Osteoblast (primary cell): ENCODE measurements at places on chromosomes 16 and 17. TPM values are rescaled to one million over a fixed set of nuclear protein-coding genes. Genes with fewer than 3 reads are reported as not detected.

The NPTX1 gene
- total RNA-seq, result under 0.01 and 0.29 TPM in 2 replicates

The ASB16 gene
- not detected in 2 replicates for total RNA-seq

DNA sequence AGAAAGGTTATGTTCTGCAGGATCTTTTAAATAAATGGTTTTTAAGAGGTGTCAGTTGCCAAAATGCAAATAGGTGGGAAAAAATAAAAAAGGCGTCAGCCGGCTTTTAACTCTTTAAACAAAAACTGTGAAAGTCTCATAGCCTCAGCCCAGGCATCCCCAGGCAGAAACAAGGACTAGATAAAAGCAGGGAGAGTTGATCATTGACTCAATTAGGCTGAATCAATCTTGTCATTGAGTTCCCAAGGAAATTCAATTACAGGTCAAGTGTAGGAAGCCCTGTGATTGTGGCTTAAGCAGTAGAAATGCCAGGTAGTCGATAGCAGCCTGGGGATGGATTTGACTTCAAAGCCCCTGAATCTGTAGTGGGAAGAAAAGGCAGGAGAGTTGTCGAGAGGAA is 30.8 kb upstream of the GUCY2D start:
- no peak overlapping the region for H3K4me3 ChIP-seq
- H3K4me1 ChIP-seq, result no peaks in the 10 kb centered on the region
- no peak for DNase-seq
- H3K36me3 ChIP-seq, result no peaks in the 10 kb centered on the region
- H3K27me3 ChIP-seq, result peaks cover 4% of the 10 kb centered on the region

- H3K36me3 ChIP-seq, result peaks cover 8% of the 10 kb centered on the region
- peak overlapping the region; percentile 87 for H3K27ac ChIP-seq
These were observed 13.1 kb upstream of the BCAR1 start for GRCh38 chr16:75264457-75264998.

The HOXB1 gene
- total RNA-seq, result not detected in 2 replicates

- peaks cover 25% of the 10 kb centered on the region for H3K4me1 ChIP-seq
- no peaks in the 10 kb centered on the region for H3K36me3 ChIP-seq
- peak overlapping the region; percentile 67 for H3K27ac ChIP-seq
- H3K27me3 ChIP-seq, result peaks cover 3% of the 10 kb centered on the region
- H3K4me3 ChIP-seq, result peak overlapping the region; percentile 84
- DNase-seq, result peak; percentile 90
These were observed 516 bp downstream of the SLC16A6 start for GRCh38 chr17:68290268-68290954.

The SCN4A gene
- total RNA-seq, result under 0.01 TPM in 1 of 2 replicates, not detected in the other

DNA sequence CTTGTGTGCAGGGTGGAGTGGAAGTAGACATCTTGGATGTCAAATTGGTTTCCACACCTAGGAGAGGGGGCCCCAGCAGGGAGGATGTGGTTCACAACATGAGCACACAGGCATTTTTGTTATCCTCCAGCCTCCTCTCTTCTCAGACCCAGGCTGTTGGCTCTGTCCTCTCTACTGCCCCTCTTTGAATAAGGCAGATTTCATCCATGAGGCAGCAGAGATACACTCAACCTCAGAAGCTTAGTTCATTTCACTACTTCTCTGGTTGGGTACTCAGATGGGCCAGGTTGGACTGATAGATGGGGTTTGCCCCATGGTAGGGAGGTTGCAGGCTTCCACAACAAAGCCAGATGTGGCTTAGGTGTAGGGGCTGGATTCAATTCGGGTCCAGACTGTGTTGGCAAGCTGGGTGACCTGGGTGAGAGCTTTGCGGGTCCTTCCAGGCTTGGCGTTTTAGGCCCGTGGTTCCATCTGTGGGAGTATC is 22.2 kb upstream of the NFATC3 start:
- H3K27ac ChIP-seq, result peak overlapping the region; percentile 39
- DNase-seq, result no peak
- H3K36me3 ChIP-seq, result peaks cover 18% of the 10 kb centered on the region
- H3K27me3 ChIP-seq, result no peaks in the 10 kb centered on the region
- no peak overlapping the region for H3K4me3 ChIP-seq

DNA sequence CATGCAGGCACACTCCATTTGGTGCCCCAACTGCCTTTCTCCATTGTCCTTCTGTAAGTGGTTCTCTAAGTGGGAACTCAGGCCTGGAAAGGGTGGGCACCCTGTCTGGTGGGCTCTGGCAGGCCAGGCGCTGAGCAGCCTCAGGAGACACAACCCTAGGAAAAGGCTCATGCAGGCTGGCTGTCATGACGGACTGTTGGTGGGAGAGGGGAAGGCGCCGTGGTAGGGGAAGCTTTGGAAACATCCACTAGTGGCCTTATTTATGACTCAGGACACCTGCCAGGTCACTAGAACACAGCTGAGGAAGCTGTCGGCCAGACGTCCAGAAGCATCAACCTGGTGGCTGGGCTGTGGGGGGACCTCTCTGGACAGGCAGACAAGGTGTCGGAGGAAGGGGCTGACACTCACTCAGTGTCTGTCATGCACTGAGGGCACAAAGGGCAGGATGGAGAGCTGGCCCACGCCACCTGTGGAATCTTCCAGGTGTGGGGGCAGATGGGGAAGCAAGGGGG is 216.0 kb downstream of the SEC14L1 start:
- H3K36me3 ChIP-seq, result no peaks in the 10 kb centered on the region
- no peaks in the 10 kb centered on the region for H3K27me3 ChIP-seq
- peaks cover 28% of the 10 kb centered on the region for H3K4me1 ChIP-seq

- no peaks in the 10 kb centered on the region for H3K36me3 ChIP-seq
- H3K4me1 ChIP-seq, result no peaks in the 10 kb centered on the region
- H3K27ac ChIP-seq, result no peak overlapping the region
- peaks cover 9% of the 10 kb centered on the region for H3K27me3 ChIP-seq
These were observed 2.4 kb upstream of the CD300LF start for GRCh38 chr17:74715144-74715543.
